NCI-H1930 (cell line): ENCODE measurements at places on chromosomes 5 and 9.

- no peak for DNase-seq
Observed at GRCh38 chr5:140633021-140633471, at the start of gene CD14. CD14 (minus strand) TSS chr5:140633175; CDS start chr5:140633071, 104 bp downstream.

GRCh38 chr9:102049586-102050246 is 311.3 kb upstream of the GRIN3A start:
- no peak for DNase-seq

- no peak for DNase-seq
Observed at GRCh38 chr5:78755822-78756429, 107.4 kb upstream of the LHFPL2 start.

GRCh38 chr5:21806943-21807342 is 1046.2 kb downstream of the CDH12 start:
- no peak for DNase-seq

GRCh38 chr5:66597183-66597757 is 1.1 kb downstream of the MAST4 start:
- no peak for DNase-seq

DNA sequence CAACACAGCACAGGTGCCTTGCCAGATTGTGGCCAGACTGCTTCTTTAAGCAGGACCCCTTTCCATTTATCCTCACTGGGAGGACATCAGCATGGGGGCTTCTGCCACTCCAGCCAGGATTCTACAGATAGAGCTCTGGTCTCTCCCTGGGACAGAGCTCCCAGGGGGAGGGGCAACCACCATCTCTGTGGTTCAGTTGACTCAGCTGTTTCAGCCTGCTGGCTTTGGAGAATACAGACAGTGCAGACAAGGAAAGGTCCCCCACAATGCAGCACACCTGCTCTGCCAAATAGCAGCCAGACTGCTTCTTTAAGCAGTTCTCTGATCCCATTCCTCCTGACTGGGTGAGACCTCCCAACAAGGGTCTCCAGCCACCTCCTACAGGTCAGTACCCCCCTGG is 132.8 kb downstream of the OR2K2 start:
- no peak for DNase-seq

- DNase-seq: no peak
Observed at GRCh38 chr5:1799110-1799601, 481 bp downstream of the MRPL36 start.

DNA sequence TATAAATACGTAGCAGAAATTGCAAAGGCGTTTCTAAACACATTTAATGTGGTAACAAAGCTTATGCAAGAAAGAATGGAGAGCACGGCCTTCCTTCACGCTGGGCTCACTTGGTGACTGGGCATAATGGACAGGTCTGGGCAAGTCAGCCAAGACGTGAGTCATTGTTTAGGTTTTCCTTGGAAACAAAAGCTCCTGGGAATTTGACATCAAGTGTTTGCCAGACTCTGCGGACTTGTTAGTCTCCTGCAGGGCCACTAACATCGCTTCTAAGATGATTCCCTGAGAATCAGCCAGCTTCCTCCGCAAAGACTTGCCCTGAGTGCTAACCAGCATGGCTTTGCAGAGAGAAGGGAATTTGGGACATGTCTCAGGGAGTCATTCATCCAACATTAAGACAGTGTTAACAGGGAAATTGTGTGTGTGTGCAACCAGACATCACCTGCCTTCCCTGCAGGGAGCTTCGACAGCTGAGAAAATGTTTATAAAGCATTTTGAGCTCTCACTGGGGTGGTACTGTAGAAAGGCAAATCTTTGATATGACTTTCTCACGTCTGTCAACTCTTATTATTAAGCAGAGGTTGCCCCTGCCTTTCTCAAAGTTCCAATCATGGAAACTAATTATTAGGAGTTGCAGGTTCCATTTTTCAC is 182.5 kb downstream of the NTRK2 start:
- peak; percentile 93 for DNase-seq

DNA sequence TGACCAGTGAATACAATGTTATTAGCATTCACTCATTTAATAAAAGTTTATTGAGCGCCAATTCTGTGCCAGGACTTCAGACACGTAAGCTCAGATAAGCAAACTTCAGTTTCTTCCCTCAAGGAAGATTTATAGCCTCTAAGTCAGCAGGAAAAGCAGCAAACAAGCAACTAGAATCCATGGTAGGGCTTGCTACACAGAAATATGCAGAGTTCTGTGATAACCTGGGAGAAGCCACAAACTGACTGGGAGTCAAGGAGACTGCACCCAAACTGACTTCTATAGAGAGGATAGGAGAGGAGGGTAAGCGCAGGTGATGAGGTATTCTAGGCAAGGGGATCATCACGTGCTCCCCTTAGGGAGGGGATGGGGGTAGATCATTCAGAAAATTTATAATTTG is 1.4 kb upstream of the OGN start:
- no peak for DNase-seq

DNA sequence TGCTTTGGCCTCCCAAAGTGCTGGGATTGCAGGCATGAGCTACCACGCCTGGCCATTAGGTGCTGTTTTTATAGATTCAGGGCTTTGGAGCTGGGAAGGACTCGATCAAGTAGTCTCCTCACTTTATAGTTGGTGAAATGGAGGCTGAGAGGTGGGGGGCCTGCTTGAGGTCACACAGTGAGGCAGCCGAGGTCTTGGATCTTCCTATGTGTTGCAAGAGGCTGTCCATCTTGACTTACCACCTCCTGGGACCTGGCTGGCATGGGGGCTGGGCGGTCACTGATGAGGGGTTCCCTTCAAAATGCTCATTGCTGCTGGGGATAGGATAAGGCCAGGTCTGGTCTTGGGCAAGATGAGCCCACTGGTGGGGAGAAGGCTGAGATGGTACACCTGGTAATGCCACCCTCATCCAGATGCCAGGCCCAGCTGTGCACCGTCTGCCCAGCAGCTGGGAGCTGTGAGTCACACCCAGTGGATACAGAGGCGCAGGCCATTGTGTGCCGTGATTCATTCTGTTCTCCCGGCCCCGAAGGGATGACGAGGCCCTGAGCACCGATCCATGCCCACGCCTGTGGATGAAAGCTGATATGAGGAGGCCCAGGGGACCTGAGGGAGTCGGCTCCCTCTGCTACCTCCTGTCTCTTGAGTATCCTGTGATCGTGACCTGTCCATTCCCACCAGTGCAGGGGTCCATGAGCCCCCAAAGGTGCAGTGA is 10.5 kb upstream of the NDST1 start:
- DNase-seq: no peak

GRCh38 chr9:105901514-105902109 is 207.3 kb downstream of the TMEM38B start:
- DNase-seq: peak; percentile 30

- no peak for DNase-seq
Observed at GRCh38 chr5:172573986-172574870, 66.8 kb upstream of the NEURL1B start.

DNA sequence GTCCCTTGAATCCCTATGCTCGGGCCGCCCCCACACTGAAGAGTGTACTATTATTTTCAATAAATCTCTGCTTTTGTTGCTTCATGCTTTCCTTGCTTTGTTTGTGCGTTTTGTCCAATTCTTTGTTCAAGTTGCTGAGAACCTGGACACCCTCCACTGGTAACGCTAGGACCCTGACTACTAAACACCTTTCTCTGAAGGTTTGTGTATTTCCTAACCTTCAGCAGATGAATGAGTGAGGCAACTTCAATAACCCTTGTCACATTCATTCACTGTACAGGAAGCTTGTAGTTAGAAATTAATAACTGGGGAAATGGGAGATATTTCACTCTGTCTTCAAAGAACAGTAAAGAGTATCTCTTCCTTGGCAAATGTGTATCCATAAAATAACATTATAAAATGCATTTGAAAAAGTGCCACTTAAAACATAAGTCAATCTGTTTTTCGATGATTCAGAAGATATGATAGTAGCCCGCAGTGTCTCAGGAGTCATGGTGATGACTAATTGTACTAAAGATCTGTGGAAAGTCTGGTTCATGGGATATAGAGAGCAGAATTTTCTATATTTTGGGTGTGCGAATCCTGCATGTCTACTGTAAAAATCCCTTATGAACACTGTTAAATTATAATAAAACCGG is 43.2 kb upstream of the ANKH start:
- no peak for DNase-seq

- DNase-seq: no peak
Observed at GRCh38 chr5:139100825-139101224, 97.3 kb downstream of the SIL1 start.

- no peak for DNase-seq
Observed at GRCh38 chr9:112852741-112853504, 37.8 kb downstream of the SLC46A2 start.

DNA sequence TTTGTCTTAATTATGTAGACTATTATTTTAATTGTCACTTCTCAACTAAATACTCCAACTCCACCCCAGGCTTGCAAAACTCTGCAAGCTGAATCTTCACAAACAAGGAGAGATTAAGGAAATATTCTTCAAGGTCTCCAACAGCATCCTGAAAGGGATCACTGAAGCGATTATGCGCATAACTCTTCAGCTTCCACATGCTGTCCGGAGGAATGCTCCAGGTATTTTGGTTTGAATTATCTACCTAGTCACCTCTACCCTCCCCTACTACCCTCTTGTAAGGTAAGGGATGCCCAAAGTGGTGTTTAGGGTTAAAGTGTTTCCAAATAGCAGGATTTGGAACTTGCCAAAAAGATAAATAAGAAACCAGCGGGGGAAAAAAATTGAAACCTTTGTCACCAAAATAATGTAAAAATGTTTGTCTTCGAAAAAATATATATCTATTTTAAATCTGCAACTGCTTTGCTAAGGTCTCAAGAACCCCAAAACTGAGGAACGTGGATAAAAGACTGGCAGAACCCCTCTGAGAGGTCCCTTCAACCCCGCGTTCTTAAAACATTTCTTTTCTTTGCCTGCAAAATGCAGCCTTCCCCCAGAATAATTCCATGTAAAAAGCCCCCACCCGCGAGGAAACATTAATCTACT is 11.6 kb downstream of the PTCH1 start:
- DNase-seq: no peak

- DNase-seq: no peak
Observed at GRCh38 chr5:139212906-139213305, 14.7 kb upstream of the SIL1 start.

- DNase-seq: no peak
Observed at GRCh38 chr5:167894631-167895472, 396.6 kb upstream of the WWC1 start.

GRCh38 chr5:125298746-125299379 is 552.4 kb upstream of the ZNF608 start:
- DNase-seq: no peak

- no peak for DNase-seq
Observed at GRCh38 chr9:87008667-87009066, 61.4 kb upstream of the GAS1 start.

DNA sequence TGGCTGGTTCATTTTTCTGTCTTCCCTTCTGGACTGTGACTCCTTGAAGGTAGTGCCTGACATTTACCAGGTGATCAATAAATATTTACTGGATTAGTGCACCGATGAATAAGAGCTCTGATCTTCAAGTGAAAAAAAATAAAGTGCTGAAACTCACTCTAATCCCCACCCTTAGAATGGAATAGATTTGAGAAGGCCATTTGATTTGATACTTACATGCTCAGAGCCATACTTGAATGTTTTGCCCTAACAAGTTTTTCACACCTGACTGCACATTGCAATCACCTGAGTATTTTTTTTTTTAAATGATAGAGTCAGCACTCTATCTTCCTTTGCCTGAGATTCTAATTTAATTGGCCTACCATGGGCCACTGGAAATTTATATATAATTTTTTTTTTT is 105.7 kb downstream of the LRRC70 start:
- no peak for DNase-seq

- DNase-seq: no peak
Observed at GRCh38 chr5:32044434-32044833, 129.7 kb downstream of the GOLPH3 start.

DNA sequence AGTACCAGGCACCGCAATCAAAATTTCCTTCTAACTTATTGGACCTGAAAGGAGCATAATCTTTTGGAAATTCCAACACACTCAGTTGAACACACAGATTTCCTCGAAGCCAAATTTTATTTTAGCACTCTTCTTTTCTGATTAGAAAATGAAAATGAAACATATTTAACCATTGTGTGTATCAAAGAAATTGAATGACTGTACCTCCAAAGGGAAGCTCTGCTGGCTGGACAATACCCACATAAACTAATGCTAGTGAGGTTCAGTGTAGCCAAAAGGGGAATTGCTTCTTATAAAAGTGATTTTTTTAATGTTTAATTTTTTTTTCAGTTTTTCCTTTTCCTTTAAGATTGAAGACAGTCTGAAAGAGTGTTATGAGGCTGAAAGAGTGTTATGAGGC is 239.6 kb upstream of the NREP start:
- no peak for DNase-seq

- no peak for DNase-seq
Observed at GRCh38 chr5:60330236-60330635, 369.7 kb downstream of the DEPDC1B start.

DNA sequence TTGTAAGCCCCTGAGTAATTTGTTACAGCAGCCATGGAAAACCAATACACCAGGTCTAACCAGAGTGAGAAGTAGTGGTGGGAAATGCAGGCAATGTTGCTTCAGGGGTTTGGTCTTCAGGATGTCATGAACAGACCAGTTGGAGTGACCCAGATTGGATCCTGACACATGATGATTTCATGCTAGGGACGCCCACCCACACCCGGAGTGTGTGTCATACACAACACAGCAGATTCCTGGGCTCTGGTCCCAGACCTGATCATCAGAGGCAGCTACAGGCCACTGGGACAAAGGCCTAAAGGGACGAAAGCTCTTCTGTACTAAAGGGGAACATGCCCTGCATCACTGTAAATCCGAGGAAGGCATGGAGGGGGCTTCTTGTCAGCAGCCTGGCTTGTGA is 194.2 kb downstream of the NSG2 start:
- no peak for DNase-seq

DNA sequence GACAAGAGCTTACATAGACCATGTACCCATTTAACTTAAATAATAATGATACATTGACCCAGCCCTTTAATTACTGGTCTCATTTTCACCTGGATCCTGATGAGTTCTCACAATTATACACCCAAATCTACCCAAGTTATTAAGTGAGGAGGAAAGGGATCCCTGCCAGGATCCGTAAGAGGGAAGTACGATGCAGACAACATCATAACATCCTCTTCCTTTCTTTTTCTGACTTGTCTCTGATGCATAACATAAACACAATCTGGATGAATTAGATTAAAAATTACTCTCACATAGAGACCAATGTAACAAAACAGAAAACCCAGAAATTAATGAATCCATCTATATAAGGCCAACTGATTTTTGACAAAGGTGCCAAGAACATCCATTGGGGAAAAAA is 17.0 kb downstream of the MARCHF3 start:
- DNase-seq: no peak

DNA sequence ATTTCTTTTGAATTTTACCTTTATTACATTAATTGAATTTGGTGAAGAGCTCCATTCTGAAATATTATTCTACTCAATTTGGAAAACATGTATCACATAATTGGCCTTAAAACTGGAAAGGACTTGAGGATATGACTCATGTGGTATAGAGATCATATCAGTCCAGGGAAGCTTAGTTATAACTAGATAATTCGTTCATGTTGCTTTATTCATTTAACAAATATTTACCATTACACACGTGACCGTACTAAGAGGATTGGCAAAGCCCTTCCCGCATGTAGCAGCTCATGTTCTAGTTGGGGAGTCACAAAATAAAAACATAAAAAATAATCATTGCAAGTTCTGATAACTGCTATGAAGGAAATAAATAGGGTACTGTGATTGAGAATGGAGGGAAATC is 1816.5 kb downstream of the MAT2B start:
- DNase-seq: no peak
